Common myeloid progenitor, CD34-positive (primary cell): ENCODE measurements at places on chromosomes 16 and 17.

- DNase-seq: no peak
These were observed 10.4 kb downstream of the CHAD start for GRCh38 chr17:50458270-50458669.

DNA sequence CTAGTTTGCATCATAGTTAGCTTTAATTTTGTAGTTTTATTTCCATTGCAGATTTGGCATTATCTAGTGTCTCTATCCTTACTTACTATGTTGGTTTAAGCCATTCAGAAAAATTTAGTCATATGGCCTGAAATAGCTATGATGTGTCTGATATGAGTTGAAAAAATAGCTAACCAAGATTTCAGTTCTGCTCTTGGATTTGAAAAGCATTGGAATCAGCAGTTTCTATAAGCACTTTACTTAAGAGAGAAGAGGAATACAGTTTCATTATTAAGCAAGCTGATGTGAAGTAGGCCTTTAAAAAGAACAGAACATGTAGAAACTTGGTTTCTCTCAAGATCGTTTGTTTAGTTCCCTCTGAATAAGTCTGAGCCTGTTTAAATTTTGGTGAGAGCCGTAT lies 25.9 kb downstream of the LPCAT2 start:
- no peak for DNase-seq

DNA sequence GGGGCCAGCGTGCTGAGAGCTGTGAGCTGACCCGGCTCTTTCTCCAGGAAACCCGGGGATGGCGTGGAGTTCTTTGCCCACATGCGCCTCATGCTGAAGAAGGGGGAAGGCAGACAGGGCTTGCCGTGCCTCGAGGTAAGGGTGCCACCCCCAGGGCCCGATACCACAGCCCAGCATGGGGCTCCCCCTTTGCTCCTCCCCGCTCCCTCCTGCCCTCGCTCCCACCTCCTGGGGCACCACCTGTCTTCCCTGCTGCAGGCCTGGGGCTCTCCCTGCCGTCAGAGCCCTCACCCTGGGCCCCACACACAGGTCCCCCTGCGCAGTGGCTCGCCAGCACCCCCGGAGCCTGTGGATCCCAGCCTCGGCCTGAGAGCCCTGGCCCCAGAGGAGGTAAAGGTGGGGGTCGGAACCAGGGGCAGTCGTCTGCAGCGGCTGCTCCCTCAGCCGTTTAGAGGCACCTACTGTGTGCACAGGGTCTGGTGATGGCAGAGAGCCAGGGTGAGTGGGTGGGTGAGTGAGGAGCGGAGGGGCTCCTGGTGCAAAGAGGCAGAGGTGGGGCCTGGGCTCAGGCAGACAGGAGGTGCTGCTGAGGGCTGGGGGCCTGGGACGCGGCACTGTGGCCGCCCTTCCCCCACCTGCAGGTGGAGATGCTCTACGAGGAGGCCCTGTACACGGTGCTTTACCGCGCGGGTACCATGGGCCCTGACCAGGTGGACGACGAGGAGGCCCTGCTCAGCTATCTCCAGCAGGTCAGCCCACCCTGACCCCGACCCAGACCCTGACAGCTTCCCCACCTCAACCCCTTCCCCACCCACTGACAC lies 5.6 kb downstream of the BAIAP3 start:
- DNase-seq: no peak

DNA sequence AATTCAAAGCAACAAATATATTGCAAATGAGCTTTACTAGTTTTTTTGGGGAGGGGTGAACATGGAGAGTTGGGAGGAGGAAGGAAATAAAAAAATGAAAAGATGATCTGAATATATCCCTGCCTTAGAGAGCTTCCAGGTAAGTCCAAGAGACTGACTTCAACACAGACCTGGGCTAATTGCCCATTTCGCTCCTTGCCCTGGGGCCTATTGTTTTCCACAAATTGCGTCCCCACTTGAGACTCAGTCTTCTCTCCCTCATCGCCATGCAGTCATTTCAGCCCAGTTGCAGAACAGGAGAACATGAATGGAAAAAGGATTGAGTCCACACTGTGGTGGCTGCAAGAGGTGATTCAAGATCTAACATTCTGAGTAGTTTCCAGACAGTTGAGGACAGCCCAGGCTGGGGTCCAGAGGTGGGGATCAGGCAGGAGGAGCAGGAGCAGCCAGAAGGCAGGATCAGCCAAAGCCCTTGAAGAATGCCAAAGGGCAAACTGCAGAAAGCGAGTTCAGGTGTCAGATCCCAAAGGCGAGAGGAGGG lies 21.6 kb upstream of the TOB1 start:
- DNase-seq: no peak

DNA sequence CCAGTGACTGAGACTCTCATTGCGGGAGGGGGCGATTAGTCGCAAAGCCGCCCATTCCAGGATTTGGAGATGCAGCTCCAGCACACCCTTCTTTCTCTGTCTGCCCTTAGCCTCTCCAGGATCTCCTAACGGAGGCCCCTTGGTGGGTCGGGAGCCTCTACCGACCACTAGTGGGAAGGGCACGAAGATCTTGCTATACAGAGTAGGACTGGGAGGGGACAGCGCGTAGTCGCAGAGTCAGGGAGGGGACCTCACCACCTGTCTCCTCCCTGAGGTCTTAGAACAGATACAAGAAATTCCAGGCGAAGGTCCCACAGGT lies 588 bp upstream of the SMTNL2 start:
- peak; percentile 73 for DNase-seq

DNA sequence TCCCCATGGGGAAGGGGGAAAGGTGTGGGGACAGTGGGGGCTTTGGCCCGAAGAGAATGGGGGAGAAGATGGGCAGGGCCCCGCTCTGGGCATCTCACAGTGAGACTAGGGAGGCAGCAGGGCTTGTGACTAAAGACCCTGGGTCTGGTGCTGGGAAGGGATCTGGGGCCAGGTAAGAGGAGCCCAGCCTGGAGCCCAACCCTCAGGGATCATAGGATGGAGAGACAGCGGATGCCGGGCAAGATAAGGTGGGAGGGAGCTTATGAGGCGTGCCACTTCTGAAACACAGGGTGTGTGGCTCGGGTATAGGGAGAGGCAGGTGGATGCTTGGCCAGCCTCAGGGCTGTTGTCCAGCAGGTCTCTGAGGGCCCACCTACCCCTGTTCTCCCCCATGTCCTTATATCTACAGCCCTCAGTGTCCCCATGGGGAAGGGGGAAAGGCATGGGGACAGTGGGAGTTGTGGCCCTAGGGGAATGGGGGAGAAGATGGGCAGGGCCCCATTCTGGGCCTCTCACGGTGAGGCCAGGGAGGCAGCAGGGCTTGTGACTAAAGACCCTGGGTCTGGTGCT lies 15.4 kb downstream of the USP6 start:
- DNase-seq: no peak

- no peak for DNase-seq
These were observed 591.1 kb downstream of the WWOX start for GRCh38 chr16:78690510-78690909.

DNA sequence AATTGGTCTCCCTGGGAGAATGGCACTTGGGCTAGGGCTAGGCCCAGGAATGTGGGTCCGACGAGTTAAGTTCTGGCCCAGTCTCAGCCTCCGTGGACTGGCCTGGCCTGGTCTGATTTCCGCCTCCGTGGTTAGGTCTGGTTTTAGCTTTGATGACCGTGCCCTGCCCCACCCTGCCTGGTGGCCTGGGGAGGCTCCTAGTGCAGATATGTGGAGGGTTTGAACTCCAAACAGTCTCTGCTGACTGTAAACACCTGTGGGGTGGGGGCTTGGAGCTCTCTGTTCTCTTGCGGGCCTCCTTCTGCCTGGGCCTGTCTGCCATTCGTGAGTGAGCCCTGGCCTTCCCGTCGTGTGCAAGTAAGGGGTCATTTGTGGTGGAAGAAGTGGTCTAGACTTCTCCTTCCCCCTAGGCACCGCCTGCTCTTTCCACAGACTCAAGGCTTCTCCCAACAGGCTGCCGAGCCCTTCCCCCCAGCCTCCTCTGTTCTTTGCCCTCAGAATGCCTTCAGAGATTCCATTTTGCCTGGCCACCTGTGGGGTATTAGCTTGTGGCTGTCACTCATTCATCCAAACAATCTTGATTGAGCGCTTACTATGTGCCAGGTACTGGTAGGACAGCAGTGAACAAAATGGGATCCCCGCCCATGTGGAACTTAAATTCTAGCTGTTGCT lies 1.6 kb downstream of the ATP6V0C start:
- no peak for DNase-seq

DNA sequence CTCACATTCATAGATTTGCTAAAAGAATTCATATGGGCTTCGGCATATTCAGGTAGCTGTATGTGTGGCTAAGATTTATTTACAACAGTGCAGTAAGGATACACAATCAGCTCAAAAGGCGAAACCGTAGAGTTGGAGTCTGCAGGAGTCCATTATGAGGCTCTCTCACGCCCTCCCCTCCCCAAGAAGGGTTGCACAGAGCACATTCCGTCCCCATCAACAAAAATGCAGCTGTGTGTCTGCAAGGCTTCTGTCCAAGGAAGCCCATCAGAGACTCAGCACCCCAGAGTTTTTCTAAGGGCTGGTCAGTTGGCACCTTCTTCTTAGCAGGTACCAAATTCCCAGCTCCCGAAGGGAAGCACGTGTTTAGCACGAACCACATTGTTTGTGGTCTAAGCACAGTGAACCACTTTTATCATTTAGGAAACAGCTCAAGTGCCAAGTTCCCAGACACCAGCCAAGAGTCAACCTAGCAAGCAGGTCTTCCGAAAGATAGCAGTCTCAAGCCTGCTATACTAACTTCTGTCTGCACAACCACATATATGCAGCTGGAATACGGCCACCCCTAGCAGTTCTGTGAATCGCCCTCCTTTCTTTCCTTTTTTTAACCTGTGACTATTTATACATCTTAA lies 28.5 kb upstream of the MEAK7 start:
- no peak for DNase-seq

GRCh38 chr16:57516176-57516725 lies 20.1 kb downstream of the CCDC102A start:
- no peak for DNase-seq

- no peak for DNase-seq
These were observed 162.0 kb upstream of the ZKSCAN2 start for GRCh38 chr16:25419681-25420080.

GRCh38 chr16:72091217-72091616 lies 2.2 kb downstream of the TXNL4B start:
- no peak for DNase-seq

- DNase-seq: peak; percentile 50
These were observed 15.3 kb downstream of the SDK2 start for GRCh38 chr17:73628642-73629552.

DNA sequence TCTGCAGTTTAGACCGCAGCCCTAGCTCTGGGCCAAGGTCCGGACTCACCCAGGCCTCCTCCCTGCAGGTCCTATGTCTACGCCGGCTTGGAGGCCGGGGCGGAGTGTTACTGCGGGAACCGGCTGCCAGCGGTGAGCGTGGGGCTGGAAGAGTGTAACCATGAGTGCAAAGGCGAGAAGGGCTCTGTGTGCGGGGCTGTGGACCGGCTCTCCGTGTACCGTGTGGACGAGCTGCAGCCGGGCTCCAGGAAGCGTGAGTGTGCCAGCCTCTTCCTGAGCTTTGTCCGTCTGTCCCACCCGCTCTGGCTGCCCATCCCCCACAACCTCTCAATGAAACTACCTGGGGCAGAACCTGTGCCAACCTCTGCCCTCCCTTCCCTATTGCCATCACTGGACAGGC lies 20.1 kb downstream of the WSCD1 start:
- no peak for DNase-seq
